ENCODE measurements at places on chromosomes 1 and 21.

DNA sequence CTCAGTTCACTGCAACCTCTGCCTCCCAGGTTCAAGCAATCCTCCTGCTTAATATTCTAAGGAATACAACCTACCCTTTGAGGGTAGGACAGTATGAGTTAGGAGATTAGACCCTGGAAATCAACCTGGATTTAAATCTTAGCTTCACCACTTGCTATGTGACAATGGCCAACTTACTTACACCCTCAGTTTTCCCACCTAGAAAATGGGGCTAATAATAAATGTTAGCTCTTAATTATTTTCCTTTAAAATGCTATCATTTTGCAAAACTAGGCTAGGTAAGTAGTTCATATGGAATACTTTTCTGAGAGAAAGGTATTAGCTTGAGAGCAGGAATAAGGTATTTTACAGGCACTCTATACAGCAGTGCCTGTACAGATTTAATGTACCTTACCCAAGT, 110.8 kb downstream of the PHTF1 start:
- DNase-seq: no peak

DNA sequence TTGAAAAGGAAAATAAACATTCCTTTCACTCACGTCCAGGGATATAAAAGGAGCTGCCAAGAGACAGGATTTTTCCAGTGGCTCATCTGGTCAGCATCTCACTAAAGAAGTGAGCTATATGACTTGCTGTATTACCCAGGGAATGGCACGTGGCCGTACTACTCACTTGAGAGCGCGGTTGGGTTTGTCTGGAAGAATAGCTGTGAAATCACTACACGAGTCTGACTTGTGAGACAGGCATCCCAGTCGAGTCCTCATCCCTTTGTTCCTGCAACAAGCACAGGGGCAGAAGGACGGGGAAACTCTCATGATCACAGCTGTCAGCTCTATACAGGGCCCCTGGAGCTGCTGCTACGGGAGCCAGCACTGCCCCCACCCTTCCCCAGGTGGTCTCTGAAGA, 17.7 kb downstream of the RGS8 start:
- DNase-seq: no peak

GRCh38 chr21:42337276-42337675, 13.5 kb downstream of the TFF2 start:
- DNase-seq: no peak

- DNase-seq: no peak
Observed at GRCh38 chr1:221394011-221394544, 347.8 kb downstream of the DUSP10 start.

DNA sequence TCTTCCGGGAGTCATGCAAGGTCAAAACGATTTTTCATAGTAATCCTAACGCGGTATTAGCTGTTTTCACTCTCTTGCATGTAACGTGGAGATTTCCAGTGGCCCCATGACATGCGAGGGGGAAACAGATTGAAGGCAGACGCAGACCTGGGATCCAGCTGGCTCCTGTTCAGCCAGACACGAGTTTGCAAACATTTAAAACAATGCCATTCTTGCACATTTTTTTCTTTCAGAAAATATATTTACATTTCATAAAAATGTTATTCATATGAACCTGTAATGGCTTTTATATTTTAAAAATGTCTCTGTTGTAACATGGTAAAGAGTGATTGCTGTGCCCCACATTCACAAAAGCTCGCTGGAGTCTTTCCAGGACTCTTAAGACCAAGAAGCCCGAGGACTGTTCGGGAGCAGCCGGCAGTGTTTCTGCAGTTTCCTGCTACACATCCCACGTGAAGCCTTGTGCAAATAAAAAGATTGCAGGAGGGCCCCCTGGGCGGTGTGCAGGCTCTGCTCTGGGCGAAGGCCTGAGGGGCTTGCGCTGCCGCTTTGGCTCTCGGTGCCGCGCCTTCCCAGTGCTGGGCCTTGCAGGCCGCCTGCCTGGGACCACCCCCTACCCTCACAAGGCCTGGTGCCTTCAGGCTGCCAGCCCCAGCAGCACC, 184.9 kb downstream of the DYRK1A start:
- DNase-seq: no peak

- DNase-seq: peak; percentile 78
Observed at GRCh38 chr1:234154320-234155251, 218.7 kb upstream of the COA6 start.

DNA sequence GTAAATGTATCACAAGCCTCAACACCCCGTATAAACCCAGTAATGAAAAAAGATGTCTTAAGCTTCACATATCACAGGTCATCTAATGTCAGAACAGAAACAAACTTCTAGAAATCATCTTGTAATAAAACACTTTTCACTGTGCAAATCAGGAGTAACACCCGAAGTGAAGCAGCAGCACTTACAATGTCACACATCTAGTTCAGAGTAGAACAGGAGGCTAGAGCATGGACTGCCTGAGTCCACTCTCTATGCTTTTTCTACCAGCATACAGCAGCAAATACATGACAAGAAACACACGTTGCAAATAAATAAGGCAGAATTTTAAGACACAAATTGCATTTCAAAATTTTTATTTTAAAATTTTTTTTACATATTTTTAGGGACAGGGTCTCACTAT, 57.2 kb downstream of the AKT3 start:
- no peak for DNase-seq

GRCh38 chr21:27035791-27036190, 68.9 kb upstream of the ADAMTS5 start:
- no peak for DNase-seq

- no peak for DNase-seq
Observed at GRCh38 chr1:220526294-220526693, 1.6 kb upstream of the MARK1 start.

GRCh38 chr1:2545754-2546514, 10.2 kb upstream of the TNFRSF14 start:
- peak; percentile 97 for DNase-seq

DNA sequence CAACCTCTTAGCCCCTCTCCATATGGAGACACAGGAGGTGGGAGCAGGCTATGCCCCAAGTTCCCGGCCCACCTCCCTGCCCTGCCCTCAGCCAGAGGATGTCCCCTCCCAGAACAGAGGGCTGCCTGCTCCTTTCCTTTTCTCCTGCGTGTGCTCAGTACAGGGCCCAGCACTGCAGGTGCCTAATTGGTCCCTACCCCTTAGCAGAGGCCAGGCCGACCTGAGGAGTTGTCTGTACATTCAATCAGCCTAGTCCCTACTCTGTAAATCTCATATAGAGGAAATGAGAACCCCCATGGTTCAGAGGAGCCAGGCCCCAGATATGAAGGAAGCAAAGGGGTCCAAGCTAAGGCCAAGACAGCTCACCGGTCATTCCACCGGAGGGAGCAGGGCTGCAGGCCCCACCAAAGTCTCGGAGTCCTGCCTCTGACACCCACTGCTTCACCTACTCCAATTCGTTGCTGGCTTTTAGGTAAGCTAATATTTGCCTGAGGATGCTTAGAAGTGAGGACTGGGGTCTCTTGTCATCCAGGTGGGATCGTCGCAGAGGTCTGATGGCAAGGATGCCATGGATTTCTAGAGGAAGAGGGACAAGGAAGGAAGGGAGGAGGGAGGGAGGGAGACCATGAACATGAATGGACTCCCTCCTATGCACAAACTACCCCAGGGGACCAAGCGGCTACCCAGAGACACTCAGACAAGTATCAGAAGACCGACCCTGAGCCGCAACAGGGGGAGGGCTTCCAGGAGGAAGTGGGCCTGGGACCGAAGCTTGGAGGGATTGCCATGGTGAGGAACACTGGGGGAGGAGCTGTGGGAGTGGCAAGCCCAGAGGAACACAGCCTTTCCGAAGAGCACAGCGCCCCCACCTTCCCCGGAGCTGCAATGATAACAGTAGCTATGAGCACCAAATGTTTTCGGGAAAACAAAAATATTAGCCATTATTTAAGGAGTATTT, 30.4 kb upstream of the FOXO6 start:
- peak; percentile 22 for DNase-seq

DNA sequence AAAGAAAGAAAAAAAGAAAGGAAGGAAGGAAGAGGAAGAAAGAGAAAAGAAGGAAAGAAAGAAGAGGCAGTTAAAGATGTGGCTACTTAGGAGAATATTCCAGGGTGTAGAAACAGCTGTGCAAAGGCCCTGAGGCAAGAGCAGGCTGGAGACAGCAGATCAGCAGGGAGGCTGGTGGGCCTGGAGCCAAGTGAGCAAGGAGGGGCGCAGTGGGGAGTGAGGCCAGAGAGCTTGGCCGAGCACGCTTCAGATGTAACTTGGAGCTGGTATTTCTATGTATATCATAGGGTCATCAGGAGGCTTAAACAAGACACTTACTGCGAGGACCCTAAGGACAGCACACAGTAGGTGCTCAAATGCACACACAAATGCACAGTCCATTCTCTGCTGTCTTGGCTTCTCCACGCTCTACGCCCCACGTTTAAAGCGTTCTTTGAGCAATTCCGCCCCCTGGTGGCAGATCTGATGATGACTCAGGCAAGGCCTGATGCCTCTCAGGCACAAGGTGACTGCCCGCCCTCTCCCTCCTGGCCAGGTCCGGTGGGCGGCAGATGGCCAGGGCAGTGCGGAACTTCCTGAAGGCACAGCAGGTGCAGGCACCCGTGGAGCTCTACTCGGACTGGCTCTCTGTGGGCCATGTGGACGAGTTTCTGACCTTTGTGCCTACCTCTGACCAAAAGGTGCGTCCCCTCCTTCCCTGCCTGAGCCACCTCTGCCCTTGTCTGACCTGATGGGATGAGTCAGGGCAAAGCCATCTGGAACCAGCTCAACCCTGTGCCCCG, 11.9 kb upstream of the PADI3 start:
- DNase-seq: peak; percentile 93

- no peak for DNase-seq
Observed at GRCh38 chr1:54609301-54609921, 13.9 kb downstream of the FAM151A start.

GRCh38 chr1:31912839-31913239, 25.3 kb downstream of the PTP4A2 start:
- DNase-seq: no peak

All from hematopoietic multipotent progenitor cell treated with erythropoietin and hydrocortisone succinate and interleukin-3 and kit ligand, for 6 days (in vitro differentiated cells).